ENCODE measurements at places on chromosomes 11 and 22.

DNA sequence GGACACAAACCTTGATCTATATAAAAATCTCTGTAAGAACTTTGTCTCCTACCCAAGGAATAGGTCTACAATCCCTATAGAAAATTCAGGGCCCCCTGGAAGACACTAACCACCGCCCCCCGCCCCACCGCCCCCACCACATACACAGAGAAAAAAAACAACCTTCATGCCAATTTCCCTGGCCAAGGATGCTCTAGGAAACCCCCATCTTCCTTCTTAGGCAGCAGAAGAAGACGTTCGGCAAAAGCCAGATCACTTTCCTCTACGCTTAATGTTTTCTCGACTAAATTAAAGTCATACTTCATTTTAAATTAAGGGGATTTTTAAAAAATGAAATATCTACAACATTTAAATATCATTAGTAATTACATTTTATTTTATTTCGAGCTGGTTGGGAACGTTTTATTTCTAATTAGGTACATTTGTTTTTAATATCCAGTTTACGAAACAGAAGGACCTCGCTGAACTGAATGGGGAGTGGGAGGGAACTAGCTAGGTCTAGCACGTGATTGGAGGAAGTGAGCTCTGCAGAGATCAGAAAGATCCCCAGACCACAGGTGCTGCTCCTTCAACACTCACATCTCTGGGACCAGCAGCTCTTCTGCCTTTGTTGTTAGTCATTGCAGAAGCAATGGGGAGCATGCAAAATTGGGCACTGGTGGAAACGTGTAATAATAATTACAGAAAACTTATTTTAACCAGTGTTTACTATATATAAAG is 472.3 kb downstream of the MN1 start:
- DNase-seq, result no peak

- no peak for DNase-seq
Observed at GRCh38 chr11:120709808-120710207, 198.3 kb downstream of the GRIK4 start.

GRCh38 chr11:64765291-64765850 is 5.6 kb upstream of the PYGM start:
- DNase-seq, result no peak

GRCh38 chr11:83971063-83971462 is 684.9 kb upstream of the CCDC90B start:
- peak; percentile 7 for DNase-seq

DNA sequence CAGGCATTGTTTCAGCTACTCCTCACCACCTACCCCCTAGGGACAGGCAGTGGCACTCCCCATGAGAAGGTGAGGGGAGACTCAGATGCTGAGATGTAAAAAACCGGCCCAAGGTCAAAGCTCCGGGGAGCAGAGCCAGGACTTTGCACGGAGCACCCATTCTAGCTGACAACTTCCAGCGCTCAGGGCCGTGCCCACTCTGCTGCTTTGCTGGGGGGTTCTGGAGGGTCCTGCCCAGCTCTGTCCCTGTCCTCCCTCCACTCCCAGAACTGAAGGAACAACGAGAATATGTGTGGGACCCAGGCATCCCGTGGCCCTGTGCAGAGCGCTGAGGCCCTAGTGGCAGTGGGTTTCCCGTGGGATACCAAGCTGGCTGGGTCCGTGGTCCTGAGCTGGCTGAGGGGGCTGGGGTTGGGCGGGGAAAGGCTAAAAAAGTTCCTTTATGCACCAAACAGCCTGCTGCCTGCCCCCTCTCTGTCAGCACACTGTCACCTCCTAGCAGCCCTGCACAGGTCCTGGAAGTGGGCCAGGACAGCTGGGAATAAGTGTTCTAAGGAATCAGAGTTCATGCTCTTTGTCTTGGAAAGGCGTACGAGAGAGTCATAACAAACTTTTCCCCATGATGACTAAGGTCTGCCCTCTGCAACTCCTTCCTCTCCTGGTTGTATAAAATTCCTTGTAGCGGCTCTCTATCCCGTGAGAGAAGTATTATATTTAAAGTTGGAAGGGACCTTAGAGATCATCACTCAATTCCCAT is 1.9 kb downstream of the MS4A10 start:
- DNase-seq, result peak; percentile 63

DNA sequence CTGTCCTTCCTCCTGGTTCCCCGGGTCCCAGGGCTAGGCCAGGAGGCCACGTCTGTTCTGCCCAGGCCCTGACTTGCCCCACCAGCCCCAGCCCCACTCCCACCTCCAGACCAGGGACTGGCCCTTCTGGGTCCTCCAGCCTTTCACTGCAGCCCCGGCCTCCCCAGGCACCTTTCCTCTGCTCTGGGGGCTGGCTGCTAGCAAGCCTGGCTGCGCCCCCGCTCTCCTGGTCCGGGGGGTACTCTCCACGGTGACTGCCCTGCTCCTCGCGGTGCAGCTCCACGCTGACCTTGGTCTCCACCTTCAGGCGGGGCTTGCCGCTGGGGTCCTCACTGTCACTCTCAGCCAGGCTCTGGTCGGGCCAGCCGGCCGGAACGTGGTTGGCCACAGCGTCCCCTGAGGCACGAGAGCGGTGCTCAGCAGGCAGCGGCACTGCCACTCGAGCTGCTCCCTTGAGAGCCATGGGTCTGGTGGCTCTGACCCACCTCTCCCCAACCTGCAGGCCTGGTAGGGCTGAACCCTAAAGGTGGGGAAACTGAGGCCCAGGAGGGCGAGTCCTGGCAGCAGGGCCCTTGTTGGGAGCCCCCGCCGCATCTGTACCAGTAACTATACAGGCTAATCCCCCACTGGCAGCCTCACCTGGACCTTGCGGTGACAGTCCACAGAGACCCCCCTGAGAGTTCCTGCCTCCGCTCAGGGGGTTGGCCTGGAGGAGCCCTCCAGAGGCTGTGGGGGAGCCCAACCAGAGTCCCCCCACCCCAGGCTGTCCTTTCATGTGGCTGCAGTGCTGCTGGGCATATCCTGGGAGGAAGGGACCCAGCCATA is 29.0 kb downstream of the TRMU start:
- DNase-seq, result no peak

DNA sequence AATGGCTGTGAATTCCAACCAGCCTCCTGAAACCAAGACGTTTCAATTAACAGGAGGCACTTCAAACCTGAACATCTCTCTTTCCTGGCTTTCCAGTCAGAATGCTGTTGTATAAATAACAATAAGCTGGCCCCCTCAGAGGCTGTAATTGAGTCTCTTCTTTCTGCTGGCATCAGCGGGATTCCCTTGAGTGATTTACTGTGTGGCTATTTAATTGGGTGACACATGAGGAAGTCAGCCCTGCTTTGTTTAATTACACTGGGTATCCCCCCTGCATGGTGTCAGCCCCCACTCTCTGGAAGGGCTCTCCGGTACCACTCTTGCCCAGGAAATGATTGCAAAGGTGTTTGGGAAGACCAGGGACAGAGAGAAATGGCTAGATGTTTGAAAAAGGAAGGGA is 101.6 kb downstream of the NTM start:
- no peak for DNase-seq

DNA sequence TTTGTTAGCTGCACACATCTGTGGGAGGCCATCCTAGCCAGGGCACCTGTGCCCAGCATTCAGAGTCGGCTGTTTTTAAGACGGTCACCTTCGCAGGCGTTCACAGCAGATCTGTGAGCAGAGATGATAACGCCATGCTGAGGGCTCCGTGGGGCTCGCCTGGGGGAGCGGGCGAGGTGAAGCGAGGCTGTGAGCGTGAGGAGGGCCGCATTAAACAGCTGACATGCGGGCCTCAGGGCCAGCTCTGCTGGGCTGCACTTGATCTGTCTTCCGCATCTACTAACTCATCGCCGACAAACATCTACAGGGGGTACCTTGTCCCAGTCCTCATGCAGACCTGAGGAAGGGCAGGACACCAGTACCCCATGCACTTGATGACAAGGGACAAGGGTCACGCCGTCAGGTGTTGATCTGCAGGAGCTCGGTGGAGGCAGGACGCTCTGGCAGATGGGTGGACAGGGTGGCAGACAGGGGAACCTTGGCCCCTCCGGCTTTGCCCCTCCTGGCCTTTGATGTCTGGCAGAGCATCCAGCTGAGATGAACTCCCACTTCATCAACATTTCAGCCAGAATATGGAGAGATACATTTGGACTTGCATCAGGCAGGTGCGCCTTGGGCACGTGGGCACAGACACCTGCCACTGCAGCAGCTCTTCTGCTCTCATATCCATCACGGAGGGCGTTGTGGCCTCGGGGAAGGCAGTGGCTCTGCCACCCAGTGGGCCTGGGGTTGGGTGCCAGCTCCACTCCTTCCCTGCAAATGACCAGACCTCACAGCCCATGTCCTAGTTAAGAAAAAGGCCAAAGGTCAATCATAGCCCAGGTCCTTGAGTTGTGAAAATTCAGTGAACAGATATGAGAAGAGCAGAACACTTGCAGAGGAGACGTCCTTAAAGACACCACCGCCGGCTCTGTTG is 822.9 kb downstream of the BRD1 start:
- no peak for DNase-seq

GRCh38 chr11:83355391-83355790 is 69.2 kb upstream of the CCDC90B start:
- no peak for DNase-seq

- DNase-seq, result no peak
Observed at GRCh38 chr22:45376009-45376408, 37.4 kb downstream of the SMC1B start.

DNA sequence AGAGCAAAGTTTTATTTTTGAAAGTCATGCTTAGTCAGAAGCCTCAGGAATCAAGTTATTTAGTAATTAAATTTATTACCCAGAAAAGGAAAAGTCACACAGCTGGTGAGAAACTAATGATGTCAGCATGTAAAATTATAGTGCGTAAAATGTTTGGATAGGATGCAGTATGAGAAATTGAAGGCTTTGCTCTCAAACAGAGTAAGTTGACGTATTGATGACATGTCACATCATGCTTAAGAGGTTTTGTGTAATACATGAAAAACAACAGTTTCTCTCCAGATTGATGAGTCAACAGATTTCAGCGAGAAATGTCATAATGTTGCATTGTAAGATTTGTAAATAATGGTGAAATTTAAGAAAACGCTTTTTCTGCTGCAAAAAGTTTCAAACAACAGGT is 769.8 kb downstream of the METTL15 start:
- DNase-seq, result peak; percentile 61

GRCh38 chr11:6862961-6863360 is at the start of gene OR10A2:
Gene OR10A2, plus strand, starts transcription at chr11:6863057. Its CDS starts 6,698 bp downstream, at chr11:6869755.
- DNase-seq, result peak; percentile 15

- no peak for DNase-seq
Observed at GRCh38 chr22:20651286-20651685, 122.6 kb upstream of the SERPIND1 start.

DNA sequence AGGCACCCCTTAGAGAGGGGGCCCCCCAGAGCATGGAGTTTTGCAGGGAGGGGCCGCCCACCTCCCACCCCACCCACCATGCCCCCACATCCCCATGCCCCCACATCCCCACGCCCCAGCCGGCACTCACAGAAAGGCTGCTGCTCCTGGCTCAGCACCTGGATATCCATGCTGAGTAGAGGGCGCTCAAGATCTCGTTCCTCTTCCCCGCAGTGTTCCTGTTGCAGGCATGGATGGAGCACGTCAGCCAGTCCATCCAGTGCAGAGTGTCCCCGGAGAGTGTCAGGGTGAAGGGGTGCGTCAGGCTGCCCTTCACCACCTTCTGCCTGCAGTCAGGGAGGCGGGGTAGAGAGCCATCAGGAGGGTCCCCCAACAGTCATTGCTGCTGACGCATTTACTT is 156.2 kb downstream of the CRYBB2 start:
- DNase-seq, result no peak

GRCh38 chr11:61542705-61543104 is 34.2 kb downstream of the LRRC10B start:
- no peak for DNase-seq

DNA sequence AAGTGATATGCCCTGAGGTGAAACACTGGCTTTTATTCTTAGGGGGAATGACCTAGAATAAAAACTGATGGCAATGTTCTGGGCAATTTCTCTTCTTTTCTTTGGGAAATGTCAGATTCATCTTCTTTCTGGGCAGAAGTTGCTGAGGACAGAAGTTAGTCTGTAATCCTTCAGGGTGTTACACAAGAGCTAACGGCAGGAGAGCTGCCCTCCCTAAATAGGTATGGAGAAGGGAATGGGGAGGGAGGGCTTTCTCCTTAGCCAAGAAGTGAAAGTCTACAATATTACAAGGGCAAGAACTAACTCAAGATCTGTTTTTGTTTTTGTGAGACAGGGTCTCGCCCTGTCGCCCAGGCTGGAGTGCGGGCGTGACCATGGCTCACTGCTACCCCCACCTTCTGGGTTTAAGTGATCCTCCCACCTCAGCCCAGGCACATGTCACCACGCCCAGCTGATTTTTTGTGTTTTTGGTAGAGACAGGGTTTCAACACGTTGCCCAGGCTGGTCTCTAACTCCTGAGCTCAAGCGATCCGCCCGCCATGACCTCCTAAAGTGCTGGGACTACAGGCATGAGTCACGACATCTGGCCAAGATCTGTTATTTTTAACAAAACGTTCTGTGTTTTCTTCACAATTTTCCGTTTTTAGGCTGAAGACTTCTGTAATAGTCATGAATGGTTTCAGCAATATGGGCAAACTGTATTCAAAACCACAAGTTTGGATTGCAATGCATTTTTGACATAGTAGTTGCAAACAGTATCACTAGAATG is 7.2 kb downstream of the PIWIL4 start:
- DNase-seq, result peak; percentile 91

DNA sequence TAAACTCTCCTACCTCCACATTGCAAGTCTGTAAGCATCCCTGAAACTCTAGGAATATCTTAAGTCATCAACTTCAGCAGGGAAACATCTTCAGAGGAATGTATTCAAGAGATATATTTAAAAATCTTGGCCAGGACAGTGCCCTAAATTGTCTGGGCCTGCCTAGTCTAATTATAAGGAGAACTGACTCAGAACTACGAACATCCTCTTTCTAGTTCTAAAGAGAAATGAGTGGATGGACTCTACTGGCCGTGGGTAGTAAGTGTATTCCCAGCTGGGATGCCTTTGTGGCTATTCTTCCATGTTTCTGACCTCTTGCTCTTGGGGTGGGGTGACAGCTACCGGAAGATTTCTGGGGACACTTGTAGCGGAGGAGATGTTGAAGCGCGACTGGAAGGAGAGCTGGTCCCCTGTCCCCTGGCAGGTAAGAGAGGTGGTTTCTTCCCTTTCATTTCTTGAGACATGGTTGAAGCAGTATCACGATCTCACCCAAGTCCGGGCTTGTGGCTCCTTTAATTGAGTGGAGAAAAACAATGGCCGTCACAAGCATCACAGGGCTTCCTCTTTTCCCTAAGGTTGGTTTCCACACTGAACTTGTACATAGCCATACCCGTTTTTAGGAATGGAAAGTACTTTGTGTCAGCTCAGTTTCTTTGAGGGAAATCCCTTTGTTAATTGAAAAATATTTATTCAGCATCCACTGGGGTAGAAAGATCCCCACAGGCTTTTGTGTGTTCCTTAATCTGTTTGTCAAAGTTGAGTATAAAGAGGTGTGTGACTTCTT is 97.7 kb upstream of the SORL1-AS1 start:
- DNase-seq, result no peak

GRCh38 chr22:19868773-19869471 is 14.2 kb upstream of the GNB1L start:
- no peak for DNase-seq

Data from AG10803 (cell line).